T-helper 17 cell (primary cell): ENCODE measurements at places on chromosomes 16 and 17.
A peak's percentile ranks its signal among the peaks of the same experiment; 100 is the strongest.

- peak; percentile 66 for DNase-seq
Observed at GRCh38 chr16:24010440-24011089, 174.8 kb downstream of the PRKCB start.

DNA sequence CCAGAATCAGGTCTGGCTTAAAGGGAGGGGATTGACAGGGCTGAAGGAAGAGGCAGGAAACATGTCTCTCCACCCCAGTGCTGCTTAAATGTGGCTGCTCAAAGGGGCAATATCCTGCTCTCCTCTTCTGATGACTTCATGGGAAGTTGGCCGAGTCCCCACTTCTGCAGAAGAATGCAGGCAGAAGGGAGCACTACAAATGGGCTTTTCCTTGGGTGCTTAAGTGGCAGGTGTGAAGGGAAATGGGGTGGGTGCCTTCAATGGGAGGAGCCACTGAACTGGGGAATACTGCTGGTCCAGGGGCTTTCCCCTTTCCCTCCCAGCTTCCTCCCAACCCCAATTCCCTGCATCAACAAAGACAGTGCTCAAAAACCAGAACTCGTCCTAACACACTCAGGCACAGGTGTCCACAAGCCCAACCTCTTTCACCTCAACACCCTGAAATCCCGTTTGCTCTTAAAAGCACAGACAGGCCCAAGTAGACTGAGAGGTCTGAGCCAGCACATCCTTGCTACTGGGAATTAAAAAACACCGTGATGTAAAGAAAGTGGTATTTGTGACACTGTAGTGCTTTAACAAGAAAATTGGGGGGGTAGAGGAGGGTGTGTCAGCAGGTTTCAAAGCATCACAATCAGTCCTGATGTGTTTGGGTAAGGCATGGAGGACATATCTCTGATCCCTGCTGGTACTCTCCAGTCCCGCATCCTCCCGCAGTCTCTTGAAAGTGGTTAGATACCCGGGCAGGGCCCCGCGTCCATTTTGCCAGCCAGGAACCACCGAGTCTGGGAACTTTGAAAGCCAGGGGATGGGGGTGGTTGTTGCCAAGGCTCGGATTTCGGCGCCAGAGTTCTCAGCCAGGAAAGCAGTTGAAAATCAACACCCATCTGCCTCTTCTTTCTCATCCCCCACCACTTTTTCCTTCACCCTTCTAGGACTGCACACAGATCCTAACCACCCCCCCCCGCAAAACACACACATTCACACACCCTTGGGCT lies 1.6 kb downstream of the CA10 start:
- no peak for DNase-seq

DNA sequence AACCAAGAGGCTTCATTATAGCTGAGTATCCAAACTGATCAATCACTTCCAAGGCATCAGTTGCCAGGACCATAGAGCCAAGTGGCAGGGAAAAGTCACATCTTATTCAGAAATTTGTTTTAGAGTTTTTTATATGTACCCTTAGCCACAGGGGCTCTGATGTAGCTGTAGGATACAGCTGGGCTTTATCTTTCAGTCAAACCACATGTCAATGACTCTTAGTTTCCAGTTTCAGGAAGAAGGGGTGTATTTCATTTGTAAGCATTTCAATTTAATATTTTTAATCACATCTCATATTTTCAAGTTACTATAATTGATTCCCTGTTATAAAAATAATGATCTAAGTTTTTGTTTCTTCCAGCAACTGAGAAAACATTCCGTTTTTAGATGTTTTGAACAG lies 2.9 kb upstream of the FLCN start:
- DNase-seq: no peak

GRCh38 chr16:88744577-88745521 lies 38.5 kb downstream of the CTU2 start:
- no peak for DNase-seq

- DNase-seq: no peak
Observed at GRCh38 chr17:81918832-81919545, 1.0 kb upstream of the SIRT7 start.

GRCh38 chr17:29252101-29252791 lies 5.6 kb downstream of the CRYBA1 start:
- no peak for DNase-seq

GRCh38 chr16:87264634-87265033 lies 52.6 kb downstream of the C16orf95 start:
- DNase-seq: no peak

DNA sequence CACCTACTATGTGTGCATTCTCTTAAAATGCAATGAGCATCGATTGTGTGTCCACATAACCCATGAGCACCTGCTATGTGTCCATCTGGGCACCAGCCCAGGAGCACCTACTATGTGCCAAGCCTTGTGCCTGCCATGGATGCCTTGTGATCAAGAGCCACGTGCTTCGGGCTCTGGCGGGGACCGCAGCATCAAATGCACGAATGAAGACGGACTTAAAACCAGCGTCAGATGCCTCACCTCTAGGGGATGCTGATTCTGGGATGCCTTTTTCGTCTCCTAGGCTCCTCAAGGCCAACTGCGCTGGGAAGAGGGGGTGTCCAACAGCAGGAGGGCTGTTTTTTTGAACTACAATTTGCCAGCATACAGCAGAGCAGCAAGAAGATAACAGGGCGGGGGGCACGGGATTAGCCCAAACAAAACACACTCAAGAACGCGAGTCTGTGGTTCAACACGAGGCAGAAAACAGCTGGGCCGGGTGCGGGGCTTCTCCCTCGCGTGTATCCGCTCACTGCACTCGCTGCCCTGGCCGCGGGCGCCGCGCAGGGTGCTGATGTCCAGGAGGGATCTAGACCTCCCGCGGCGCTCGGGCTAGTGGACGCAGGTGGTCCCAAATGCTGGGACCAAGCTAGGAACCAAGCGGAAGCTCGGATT lies 1.2 kb upstream of the GLIS2 start:
- DNase-seq: no peak

DNA sequence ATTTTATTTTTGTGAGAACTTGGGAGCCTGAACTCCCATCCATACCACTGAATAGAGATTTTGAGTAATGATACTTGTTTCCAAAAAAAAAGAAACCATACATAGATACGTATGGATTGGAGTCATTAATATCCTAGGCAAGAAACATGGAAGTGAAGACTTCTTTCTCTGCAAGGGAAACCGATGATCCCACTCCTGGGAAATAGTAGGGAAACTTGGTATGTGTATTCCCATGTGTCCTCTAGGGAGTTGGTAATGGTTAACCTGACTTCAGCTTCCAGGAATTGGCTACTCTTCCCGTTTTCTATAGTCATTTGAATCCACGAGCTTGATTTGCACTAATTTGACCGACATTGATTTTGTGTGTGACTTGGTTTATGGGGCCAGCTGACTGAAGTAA lies 5.4 kb downstream of the FUS start:
- DNase-seq: no peak

DNA sequence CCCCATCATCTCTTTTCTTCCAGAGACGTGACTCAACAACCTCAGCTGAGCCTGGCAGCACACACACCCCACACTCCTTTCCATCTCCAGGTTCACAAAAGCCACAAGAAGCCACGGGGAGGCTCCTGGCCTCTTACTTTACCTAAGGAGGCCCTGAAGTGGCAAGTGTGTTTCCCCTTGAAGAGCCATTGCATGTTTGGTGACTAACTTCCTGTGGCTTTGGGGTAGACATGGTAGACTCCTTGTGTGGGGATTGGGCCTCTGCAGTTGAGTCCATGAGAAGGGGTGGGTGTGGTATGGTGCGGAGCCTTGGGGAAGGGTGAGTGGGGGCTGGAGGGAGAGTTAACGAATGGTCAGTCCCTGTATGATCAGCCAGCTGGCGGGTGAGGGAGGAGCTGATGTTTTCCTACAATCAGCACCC lies 24.2 kb downstream of the SAP30BP start:
- no peak for DNase-seq

GRCh38 chr17:78458736-78459335 lies 80.4 kb downstream of the PGS1 start:
- no peak for DNase-seq

DNA sequence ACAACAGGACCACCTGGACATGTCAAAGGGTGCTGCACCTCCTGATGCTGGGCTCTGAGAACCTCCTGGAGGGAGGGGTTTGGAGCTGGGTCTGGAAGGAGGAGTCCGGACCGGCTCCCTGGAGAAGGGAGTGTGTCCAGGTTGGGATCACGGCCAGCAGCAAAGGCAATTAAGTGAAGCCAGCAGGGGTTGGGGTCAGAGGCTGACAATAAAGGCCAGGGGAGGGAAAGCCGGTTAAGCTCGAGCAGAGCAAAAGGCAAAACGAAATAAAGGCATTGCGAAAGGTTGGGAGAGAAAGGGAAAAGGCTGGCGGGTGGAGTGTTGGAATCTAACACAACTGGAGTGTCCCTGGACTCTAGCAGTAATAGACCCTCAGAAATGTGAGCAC lies 992 bp upstream of the CACNG4 start:
- DNase-seq: no peak

- no peak for DNase-seq
Observed at GRCh38 chr17:82782657-82783207, 30.9 kb downstream of the TBCD start.

GRCh38 chr16:2455081-2455845 lies 4.6 kb upstream of the TEDC2 start:
- no peak for DNase-seq

DNA sequence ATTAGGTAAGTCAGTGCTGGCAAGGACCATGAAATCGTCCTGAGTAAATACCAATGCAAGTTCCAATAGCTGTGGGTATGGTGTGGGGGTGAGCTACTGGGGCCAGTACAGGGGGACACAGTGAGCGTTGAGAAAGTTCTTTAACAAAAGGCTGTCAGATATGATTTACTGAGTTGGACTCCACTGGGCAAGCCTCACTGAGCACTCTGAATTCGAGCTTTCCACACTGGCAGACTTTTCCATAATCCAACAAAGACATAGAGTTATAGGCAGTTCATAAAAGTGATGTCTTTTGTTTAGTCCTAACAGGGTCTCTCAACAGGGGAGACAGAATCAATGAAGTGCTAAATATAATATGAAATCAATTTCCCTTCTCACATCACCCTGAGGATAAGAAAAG lies 489.0 kb downstream of the KCNJ2 start:
- DNase-seq: no peak

- DNase-seq: no peak
Observed at GRCh38 chr16:57540906-57541753, 1.3 kb upstream of the ADGRG5 start.

GRCh38 chr17:52134641-52135040 lies 23.9 kb downstream of the CA10 start:
- DNase-seq: no peak

GRCh38 chr16:11299865-11300559 lies 18.9 kb upstream of the PRM1 start:
- no peak for DNase-seq

DNA sequence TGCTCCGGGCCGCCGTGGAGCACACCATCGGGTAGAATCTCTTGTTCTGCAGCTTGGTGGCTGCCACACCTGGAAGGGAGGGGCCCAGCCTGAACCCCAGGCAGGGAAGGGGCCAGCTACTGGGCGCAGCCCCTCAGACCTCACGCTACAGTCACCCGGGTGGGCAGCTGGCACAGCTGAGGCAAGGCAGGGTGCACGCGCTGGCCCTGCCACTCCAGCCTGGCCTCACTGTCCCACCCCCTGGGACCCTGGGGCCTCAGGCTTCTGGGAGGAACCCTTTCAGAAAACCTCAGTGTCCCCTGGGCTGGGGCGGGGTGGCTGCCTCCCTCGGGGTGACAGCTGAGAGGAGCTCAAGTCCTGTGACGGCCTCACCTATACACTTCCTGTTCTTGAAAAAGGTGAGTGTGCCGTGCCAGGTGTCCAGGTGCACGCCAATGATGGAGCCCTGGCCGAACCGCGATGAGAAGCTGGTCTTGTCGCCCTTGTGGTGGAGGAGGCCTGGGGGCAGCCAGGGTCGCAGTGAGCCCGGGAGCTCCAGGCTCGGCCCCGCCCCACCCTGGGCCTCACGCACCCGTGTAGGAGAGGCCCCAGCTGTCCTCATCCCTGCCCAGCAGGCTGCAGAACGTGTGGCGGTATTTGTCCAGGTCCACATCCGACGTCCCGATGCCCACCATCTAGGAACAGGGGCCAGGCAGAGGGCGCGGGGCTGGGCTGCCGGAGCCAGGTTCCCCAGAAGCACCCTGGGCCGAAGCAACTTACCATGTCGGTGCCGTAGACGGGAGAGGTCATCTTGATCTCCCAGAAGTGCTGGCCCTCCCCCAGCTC lies 4.7 kb upstream of the MRPS34 start:
- no peak for DNase-seq

DNA sequence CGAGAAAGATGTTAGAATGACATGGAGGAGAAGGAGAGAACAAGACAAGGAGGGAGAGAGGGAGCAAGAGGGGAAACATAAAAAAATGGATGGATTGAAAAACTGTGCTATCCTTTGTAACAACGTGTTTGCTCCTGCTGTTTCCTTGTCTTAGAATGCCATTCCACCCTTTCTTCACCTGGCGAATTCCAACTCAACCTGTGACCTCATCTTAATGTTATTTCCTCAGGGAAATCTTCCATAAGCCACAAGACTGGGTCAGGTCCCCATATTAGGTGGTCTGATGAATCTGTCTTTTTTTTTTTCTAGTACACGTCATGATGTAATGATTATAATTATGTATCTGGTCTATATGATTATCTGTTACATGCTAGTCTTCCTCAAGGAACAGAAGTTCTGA lies 195.0 kb upstream of the MAF start:
- no peak for DNase-seq

DNA sequence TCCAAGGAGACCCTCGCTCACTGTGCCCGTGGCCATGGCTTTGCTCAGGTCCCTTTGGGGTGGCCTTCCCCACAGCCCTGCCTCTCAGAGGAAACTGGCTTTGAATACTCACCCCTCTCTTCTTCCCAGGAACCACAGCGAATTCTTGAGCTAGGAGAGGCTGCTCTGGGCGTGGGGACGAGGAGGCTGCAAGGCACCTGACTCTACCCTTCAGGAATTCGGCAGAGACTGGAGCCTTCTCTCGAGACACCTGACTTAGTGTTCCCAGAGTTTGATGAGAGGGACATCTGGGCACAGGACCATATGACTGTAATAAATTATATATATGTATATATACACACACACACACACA lies 6.2 kb downstream of the LLGL2 start:
- DNase-seq: no peak

DNA sequence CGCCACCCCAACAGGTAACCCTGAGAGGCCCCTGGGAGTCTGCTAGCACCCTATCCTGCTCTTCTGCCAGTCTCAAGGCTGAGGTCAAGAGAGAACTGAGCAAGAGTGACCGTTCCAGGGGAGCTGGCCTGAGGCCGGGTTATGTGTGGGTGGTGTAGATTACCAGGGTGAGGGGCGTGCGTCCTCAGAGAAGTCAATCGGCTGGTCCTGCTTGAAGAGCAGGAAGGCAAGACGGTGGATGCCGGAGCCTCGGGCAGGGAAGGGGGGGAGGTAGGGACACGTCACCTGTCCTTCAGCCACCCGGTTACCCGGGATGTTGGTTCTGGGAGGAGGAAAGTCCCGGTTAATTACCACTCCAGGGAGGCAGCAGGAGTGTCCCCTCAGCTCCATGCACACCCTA lies 2.6 kb upstream of the TRIM65 start:
- no peak for DNase-seq

GRCh38 chr16:66353055-66353454 lies 13.4 kb upstream of the CDH5 start:
- no peak for DNase-seq

DNA sequence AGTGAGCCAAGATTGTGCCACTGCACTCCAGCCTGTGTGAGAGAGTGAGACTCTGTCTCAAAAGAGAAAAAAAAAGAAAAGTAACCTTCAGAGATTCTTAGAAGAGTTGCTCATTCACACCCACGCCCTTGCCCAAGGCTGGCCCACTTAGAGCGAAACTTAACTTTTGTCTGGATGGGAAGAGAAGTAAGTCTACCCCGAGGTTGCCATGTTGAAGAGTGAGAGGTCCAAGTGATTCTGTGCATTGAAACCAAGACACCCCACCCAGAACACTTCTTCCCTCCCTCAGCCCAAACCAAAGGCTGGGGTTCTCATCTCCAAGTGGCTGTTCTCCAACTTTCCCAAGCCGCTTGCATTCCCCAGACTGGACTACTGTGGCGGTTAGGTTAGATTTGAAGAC lies 2.4 kb upstream of the CISD3 start:
- DNase-seq: no peak
